NCI-H69 (cell line): ENCODE measurements at places on chromosomes 2 and 18.

DNA sequence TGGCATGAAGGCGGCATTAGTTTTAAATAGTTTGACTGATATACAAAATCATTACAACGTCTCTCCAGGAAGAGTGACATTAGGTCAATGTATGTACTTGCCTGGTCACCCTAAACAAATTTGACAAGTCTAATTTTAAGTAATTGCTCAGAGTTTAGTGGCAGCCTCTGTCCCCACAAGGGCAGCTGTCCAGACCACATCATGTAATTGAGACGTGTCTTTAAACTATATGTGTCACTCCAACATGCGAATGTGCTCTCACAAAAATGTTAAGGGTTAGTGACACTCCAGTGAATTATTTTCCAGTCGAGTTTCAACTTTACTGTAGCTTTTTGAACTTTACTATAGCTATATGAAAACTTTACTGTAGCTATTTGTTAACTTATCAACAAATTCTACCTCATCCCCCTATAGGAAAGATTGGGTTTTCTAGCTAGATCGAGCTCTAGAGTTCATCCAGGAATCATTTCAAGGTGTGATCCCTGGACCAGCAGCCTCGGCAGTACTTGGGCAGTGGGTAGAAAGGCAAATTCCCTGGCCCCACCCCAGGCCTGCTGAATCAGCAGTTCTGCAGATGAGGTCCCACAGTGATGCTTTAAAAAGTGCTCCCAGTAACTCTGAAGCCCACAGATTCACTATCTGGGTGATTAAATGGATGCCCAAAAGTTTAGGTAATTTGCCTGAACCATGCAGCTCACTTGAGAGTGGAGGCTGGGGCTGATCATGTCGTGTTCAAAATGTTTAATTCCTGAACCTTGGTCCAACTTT, 66.4 kb upstream of the POU3F3 start:
- no peak for DNase-seq

- DNase-seq = peak; percentile 26
These were observed 302.4 kb downstream of the CLIP4 start for GRCh38 chr2:29417630-29418029.

DNA sequence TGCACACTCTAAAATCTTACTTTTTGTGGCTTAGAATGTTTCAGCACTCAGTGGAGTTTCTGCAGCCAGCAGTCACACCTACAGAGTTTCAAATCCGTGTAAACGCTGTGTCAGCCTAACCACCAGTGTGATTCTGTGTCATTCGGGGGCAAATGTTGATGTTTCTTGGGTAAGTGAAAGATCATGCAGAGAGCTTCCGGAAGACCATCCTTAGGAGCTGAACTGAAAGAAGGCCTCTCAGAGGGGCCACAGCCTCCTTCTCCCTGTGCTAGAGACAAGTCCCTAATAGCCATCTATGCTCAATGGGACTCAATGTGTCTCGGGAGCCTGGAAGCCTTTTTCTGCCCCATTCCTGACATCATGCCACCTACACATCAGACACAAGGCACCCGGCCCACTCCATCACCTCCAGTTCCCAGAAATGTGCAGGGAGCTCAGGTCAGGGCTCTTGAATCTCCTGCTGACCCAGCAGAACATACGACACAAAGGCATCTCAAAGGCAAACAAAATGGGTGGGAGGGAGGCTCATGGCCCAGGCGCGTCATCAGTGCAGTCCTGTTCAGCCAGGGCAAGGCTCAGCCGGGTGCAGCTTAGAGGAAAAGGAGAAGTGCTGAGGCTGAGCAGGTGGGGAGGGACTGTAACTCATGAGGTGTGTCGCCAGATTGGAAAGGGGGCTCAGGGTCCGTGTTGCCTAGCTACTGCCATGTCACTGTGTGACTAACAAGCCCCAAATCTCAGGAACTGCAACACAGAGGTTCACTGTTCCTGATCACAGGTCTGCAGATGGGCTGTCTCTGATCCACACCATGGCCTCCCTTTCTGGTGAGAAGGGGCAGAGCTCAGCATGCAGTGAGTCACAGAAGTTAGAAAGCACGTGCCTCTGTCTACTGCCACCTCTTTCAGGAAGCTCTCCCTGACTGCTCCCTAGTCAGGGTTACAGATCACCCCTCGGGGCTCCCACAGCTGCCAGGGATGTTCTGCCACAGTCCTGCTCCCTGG, 82.0 kb downstream of the SMAD7 start:
- DNase-seq = peak; percentile 36

GRCh38 chr2:180778291-180778690, 202.1 kb upstream of the UBE2E3 start:
- DNase-seq = no peak

GRCh38 chr18:39972521-39972920, 1982.5 kb upstream of the PIK3C3 start:
- DNase-seq = no peak

DNA sequence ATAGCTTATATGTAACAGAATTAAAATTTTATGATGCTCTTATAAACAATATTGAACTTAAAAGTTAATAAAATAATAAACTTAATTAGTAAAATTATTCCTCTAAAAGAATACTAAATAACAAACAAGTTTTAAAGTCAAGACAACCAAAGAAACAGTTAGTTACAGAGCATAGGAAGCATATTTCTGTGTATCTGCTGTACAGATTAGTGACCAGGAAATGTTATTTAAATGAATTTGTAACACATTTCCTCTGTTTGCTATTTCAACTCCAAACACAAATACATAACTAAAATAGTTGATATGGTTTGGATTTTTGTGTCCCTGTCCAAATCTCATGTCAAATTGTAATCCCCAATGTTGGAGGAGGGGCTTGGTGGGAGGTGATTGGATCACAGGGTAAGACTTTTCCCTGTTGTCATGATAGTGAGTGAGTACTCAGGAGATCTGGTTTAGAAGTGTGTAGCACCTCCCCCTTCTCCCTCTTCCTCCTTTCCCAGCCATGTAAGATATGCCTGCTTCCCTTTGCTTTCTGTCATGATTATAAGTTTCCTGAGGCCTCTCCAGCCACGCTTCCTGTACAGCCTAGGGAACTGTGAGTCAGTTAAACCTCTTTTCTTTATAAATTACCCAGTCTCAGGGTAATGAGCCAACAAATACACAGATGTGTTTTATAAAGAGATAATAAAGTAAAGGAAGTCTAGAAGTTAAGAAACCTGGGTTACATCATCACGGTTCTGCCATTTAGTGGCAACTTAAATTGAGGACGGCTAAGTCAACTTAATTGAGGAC, 51.8 kb downstream of the ROCK2 start:
- peak; percentile 3 for DNase-seq
